ENCODE measurements at places on chromosomes 6 and 20.
A peak's percentile ranks its signal among the peaks of the same experiment; 100 is the strongest.

- no peak for DNase-seq
Measured at GRCh38 chr6:36226438-36227047, 30.0 kb downstream of the BRPF3 start.

DNA sequence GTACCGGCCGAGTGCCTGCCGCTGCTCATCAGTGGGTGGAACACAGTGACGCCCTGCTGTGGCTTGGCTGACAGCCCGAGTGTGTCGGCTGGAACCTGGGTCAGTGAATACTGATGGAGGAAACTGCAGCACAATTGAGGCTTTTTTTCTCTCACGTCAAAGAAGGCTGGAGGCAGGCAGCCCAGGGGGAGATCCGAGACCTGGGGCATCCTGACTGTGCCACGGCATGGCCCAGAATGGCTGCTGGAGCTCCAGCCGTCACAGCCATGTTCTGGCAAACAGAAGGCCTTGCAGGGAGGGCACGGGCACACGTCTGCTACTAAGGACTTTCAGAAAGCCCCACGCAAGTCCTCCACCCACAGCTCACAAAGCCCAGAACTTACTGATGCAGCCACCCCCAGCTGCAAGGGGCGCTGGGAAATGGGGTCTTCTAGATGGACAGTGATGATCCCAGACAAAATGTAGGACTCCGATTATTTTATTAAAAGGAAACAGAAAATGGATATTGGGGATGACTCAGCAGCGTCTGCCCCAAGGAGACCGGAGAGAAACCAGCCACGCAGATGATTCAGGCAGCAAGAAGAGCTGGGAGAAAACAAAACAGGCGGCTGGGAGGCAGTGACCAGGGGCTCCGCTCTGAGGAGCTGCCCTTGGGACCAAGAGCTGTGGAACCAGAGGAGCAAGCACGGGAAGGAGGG lies 140.0 kb downstream of the TAF4 start:
- no peak for DNase-seq

DNA sequence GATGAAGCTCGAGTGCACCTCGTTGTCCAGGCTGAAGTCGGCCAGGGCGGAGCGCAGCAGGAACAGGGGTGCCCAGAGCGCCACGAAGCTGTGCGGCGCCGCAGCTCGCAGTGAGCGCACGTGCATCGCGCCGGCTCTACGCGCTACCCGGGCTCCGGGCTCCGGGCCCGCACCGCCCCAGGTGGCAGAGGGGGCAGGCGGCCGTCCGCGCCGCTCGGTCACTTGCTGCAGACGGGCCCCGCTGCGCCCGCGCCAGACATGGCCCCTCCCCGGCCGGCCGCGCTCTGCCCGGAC lies 497 bp downstream of the BMP7 start:
- DNase-seq, result no peak

DNA sequence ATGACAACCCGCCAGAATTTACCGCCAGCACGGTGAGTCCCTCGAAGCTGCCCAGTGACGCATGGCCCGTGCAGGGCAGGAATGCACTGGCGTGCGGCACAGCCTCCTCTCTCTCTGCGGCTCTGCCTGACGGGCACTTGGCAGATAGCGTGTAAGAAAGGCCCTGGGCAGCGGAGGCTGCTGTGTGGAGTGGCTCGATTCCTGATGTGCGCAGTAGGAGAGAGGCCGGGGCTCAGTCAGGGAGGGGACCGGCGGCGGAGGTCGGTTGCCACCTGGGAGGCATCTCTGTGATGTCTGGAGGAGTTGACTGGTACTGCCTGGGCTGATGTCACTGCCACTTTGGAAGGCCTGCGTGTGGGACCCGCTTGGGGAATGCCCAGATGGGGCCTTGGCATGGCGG lies 170.7 kb downstream of the TAF4 start:
- DNase-seq, result no peak

- peak; percentile 27 for DNase-seq
Measured at GRCh38 chr6:18551228-18551627, 164.1 kb downstream of the RNF144B start.

DNA sequence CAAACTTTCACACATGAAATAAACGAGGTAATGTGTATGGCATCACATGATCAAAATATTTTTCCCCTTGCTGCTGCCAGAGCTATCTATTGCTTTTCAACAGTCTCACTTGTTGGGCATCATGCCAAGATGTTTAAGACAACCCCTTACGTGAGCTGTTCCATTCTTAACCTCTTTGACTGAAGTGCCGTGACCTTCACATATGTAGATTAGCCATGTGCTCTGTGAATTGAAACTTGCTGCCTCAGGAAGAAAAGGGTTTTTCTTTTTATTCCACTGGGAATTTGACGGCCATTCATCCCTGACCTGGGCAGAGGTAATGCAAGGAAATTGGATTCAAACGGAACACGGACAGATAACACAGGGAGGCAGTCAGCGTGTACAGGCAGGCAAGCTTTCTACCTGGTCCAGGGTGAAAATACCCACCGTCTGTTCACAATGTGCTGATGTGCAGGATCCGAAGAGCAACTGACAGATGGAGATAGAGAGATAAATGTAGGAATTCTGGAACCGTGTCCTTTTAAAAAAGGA lies 14.2 kb downstream of the ARID1B start:
- no peak for DNase-seq

DNA sequence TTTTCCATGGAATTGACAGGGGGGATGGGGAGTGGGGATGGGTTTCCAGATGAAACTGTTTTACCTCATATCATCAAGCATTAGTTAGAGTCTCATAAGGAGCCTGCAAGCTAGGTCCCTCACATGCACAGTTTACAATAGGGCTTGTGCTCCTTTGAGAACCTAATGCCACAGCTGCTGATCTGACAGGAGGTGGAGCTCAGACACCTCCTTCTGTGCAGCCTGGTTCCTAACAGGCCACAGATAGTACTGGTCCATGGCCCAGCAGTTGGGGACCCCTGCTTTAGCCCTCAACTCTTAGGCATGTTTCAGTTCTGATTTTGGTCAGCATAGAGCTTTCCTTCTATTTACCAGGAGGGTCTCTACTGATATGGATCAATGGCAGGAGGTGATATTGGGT lies 251.6 kb downstream of the LAMA2 start:
- no peak for DNase-seq

GRCh38 chr6:5457983-5458683 lies 196.8 kb downstream of the FARS2 start:
- no peak for DNase-seq

- no peak for DNase-seq
Measured at GRCh38 chr6:37525460-37526357, 26.0 kb upstream of the CCDC167 start.

GRCh38 chr6:158323561-158323958 lies 11.3 kb downstream of the TULP4 start:
- DNase-seq, result no peak

DNA sequence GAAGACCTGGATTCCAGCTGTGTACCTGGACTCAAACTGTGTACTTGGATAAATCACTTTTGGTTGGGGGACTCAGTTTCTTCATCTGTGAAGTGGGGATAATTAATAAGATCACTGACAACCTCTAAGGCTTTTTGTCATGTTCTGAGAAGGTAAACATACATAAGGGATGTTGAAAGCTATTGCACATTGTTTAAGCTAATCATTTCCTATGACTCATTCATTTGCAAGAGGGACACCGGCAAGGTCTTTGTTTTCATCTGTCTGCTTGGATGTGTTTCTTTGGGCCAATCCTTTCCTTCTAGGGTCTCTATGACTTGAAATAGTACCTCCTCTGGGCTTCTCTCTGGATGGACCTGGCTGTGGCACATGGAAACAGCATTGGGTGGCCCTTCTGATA lies 6.8 kb downstream of the PROKR2 start:
- DNase-seq, result no peak

DNA sequence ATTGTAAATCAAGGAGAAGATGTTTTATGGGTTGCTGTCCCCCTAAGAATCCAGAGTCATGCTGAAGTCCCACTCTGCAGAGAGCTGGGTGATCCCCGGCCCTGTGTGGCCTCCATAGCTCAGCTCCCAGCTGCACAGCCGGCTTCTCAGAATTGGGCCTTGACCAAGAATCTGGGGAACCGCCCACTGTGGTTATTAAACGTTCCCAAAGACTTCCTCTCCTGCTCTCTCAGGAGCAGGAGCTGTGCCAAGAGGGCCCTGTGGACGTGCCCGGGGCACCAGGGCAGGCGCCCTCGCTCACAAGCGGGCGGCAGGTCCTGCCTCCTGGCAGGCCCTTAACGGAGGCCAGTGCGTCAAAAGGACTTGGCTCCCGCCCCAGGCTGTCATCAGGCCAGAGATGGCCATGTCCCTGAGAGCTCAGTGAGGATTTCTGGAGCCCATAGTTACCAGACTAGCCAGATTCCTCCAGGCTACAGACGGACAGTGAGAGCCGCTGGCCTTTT lies 30.4 kb downstream of the ZC3H12D start:
- peak; percentile 90 for DNase-seq

DNA sequence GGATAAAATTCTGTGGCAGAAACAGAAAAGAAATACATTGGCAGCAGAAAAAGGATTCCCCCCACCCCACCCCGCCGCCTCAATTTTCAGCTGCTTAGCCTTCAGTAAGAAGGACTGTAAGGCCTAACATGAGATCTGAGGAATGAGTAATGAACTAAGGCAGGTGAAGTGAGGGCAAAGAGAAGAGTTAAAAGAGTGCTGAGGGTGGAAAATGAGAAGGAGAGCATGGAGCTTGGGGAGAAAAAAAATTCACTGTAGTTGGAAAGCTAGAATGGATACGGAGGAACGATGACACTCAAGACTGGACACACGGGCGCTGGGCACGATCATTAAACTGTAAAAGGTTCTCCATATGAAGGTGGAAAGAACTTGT lies 14.6 kb downstream of the POM121L2 start:
- no peak for DNase-seq

GRCh38 chr6:63724721-63725120 lies 89.1 kb downstream of the PHF3 start:
- DNase-seq, result no peak

DNA sequence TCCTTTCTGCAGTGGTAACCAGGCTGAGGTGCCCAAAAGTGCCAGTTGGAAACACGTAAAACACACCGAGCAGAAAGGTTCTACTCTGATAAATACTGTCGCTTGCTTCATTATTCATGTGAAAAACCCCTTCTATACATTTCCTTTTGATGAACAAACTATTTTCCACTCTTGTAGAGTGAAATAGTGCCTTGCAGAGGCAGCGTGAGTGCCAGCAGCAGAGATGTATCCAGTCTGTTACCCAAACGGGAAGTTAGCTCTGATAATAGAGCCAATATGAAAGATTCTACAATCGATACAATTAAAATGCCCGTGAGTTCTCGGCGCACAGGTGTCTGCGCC lies 1.5 kb downstream of the ZBTB46 start:
- DNase-seq, result no peak

DNA sequence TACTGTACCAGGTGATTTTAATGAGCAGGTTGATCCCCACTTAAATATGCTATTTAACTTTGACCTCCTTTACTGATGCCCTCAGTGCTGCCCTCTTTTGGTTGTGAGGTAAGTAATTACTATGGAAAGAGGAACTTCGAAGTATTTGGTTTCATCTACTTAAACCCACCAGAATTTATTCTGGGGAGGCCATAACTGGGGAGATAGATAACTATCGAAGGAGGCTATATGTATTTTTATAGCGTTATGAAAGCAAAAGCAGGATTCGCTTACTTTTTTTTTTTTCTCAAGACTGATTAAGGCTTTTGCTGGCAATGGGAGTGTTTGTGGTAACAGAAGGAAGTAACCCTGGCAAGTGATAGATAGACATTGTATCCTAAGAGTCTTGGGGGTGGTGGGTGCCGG lies 168.9 kb upstream of the CENPW start:
- no peak for DNase-seq
